AG10803 (cell line): ENCODE measurements at places on chromosomes 6 and 20.

DNA sequence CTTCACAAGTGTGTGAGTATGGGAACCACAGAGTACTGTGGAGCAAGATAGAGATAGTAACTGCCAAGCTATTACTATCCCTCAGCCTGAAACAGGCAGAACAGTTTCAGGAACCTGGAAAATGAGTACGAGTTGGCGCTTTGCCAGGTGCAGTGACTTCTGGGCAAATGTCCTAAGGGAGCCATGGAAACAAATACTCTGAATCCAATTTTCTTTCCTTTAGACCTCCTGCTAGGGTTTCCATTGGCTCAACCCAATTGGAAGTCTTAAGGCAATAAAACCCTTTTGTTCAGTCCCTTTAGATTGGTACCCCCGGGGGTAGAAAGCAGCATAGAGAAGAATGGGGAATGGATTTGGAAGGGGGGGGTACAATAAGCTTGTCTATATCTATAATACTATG lies 205.0 kb upstream of the EPHA7 start:
- no peak for DNase-seq

- DNase-seq = peak; percentile 76
These were observed 21.0 kb upstream of the RIN2 start for GRCh38 chr20:19737025-19737424.

DNA sequence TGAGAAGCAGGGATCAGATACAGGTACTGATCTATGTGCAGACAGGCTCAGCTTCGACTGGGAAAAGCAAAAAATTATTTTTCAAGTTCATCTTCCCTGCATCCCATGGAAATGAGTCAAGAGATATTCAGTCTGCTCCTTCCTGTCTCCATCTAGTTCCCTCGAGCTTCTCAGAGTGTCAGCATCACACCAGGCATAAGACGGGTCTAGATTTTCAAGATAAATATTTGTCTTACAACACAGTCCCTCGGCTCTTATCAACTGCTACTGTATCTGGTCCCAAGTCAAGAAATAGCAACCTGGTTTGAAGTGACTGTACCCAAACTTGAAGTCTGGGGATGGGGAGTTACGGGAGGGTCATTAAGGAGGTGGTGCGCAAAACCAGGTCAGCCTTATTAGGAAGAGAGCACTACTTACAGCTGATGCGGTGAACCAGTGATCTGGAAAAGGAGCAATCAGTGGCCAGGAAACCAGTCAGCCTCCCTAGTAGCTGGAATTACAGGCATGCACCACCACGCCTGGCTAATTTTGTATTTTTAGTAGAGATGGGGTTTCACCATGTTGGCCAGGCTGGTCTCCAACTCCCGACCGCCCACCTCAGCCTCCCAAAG lies 29.7 kb downstream of the ZMYND8 start:
- peak; percentile 36 for DNase-seq

DNA sequence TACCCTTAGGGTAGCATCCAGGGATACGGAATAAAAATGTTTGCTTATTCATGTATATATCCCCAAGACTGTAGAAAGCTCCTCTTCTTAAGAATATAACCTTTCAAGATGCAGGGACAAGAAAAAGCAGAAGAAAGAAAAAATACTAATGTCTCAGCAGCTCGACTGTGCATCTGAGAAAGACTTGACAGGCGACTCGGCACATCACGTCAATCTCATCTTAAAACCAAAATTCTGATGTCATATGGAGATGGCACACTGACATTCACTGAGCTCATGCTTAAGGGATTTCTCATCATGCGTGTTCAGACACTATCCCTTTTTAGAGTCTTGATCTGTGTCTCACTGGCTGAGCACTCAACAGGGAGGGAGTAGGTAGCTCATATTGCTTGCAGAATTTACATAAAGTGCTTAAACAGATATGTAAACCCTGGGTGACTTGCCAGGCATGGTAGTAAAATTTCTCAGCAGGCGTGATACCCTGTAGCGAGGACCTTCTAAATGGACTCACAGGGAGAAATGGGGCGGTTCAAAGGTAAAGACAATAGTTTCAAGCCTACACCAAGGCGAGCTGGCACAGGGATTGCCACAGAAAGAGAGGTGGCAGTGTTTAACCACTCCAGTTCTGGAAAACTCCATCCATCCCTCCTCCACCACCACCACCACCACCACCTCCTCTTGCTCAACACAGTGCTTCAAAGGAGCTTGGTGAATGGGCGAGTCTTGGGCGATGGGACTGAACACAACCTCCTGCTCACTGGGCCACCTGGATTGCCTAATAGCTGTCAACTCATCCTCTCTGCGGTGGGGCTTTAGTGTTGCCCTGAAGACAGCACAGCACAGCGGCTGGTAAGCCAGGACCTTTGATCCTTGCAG lies 330.5 kb downstream of the TFAP2A start:
- no peak for DNase-seq

DNA sequence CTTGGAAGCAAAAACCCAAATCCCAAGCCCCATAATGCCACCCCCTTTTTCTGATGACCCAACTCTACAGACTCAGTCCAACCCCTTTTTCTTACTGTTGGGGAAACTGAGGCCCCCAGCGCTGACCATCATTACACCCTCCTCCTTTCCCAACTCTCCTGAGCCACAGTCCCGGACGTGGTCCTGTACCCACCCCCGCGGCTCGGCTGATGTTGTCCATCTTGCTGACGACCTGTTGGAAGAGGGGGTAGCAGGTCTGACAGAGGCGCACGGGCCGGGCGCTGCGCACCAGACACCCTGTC lies 533 bp downstream of the OSTM1 start:
- no peak for DNase-seq

DNA sequence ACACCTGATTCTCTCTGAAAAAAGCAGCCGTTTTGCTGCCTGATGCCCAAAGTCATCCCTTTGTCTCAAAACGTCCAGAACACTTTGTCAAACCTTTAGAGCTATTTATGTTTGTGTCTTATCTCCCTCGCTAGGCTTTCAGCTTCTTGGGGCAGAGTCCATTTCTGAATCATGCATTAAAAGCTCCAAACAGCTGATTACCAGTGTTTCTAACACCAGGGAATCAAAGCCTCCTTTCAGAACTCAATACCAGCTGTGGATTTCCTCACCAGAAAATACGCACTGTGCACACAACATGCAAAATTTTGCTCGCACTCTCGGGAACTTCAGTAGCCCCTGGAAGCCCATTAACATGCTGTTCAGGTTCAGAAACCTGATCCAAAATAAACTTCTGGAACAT lies 333.3 kb downstream of the HACE1 start:
- no peak for DNase-seq

- DNase-seq = peak; percentile 62
These were observed 205.3 kb downstream of the EYA2 start for GRCh38 chr20:47099825-47100441.

- no peak for DNase-seq
These were observed 361.0 kb downstream of the CD83 start for GRCh38 chr6:14478381-14479225.

DNA sequence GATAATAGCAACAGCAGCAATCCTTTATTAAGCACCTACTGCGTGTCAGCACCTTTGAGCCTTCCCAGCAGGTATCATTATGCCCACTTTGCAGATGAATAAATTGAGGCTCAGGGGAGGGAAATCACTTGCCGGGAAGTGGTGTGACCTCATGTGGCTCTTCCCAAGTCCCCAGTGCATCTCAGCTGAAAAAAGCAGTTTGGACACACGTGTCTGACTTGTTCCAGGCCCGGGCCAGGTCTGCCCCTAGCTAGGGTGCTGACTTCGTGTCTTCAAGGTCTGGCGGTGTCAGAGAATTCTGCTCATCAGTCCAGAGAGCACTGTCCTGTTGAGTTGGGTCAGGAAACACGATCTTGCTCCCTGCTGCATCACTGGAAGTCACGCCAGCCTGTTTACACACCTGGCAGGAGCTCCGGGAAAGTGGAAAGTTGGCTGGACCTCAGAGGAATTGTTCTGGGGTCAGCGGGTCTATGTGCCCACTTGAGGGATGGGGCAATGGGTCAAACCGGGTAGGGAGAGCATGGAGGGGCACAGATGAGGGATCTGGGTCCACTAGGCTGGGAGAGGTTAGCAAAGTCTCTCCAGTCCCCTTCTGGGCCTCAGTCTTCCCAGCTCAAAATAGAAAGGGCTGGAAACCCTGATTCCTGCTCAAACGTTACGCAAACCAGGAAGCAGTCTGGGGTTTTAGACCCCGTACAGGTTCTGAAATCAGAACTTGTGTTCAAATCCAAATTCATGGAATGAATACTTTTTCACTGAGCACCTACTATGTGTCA lies 10.5 kb downstream of the SLC13A3 start:
- DNase-seq = no peak

- DNase-seq = no peak
These were observed 5.9 kb upstream of the PLCB1 start for GRCh38 chr20:8126181-8126580.

- peak; percentile 72 for DNase-seq
These were observed 41.0 kb downstream of the SLC9A8 start for GRCh38 chr20:49853640-49854039.

DNA sequence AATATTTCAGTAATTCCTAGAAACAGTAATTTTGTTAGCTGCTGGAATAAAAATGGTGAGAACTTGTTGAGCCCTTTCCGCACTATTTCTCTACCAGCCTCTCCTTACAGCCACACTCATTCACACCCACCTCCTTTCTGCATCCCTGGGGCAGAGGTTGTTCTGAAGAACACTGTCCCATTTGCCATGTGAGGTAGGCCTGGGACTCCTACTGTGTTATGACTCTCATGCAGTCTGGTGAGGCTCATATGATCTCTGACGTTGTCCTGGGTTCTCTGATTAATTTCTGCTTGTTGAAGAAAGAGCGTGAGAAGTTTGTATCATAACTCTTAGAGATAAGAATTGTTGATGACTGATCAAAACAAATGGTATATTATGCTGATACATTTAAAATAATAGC lies 4.1 kb upstream of the KCNQ5 start:
- DNase-seq = no peak

GRCh38 chr6:119683031-119683430 lies 333.5 kb upstream of the MAN1A1 start:
- no peak for DNase-seq

- DNase-seq = no peak
These were observed 124.3 kb downstream of the ARID1B start for GRCh38 chr6:156901309-156902019.

DNA sequence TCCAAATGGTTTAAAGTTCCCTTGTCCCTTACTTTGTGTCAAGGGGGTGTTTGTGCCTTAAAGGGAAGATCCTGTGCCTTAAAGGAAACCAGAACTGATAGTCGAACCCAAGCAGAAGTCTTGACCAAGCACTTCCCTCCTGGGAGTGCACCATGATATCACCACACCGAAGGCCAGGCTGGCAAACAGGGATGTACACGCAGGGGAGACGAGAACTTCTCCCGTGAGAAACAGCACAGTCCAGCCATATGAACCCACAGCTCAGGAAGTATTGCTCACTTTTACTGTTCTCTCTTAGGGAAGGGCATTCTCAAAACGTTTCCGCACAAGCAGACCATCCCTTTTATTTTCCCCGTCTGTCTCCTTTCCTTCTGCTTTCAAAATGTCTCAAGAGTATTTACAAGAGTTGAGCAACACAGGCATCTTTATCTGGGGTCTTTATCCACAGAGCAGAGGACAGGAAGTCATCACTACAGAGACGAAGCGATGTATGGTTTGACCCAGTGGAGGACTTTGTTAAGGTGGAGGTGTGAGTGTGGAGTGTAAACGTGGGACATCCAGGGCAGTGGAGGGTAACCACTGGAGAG lies 12.8 kb upstream of the SERPINB1 start:
- DNase-seq = peak; percentile 32

DNA sequence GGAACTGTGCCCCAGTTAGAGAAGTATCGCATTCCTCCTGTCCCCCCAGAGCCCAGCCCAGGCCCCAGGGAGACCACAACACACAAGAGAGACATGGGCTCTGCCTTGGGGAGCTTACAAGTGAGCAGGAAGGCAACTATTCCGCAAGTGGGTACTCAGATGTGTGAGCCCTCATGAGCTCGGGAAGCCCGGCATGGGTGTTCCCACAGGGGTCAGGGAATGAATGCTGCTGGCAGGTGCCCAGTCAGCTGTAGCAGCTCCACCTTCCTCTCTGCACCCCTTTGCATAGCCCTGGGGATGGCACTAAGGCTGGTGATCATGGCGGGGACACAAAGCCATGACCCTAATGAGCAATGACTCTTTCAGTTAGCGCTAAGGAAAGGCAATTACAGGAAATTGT lies 194.1 kb downstream of the SYNDIG1 start:
- DNase-seq = no peak

GRCh38 chr6:167047554-167047953 lies 48.4 kb downstream of the CEP43 start:
- DNase-seq = no peak

DNA sequence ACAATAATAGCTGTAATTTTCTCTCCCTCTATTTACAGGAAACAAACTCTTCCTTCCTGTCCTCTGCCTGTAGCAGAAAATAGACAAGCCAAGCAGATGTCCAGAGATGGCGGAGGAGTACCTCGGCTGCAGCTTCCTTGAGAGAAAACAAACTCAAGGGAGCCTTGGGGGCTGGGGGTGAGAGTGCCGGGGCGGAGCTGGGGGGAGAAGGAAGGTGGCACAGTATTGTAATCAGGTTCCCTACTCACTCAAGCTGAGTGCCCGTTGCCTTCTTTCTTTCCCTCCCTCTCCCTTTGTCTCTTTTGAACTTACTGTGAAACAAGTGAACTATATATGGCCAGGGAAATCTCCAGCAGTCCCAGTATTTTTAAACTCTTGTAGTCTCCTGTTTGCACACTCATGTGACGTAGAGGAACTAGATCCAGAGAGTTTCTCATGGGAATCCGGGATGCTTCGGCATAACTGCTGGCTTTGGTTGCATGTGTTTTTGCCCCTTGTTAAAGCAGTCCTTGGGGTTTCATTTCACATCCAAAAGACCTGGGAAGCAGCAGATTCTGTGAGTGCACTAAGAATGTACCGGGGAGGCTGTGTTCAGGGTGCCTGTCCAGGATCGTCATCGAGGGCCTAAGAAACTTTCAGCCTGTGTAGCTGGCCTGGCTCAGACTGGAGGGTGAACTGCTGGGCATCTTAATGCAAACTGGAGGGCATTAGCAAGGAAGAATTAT lies 44.6 kb upstream of the HDDC2 start:
- no peak for DNase-seq

DNA sequence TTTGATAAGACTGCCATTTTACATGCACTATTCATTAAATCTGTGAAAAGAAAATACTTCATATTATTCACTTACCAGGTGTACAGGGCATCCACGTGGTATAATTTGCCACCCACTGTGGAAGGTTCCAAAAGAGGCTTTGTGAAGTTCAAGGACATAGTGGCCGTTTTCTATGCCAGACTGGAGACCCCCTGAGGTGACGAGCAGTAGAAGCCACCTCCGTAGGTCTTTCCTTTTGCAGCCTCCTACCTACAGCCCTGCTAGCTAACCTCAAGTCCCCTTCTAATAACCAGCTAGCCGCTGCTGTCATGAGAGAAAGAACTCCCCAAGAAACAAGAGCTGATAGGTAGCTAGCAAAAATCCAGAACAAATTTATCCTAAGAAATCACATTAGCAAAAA lies 110.5 kb downstream of the ARHGAP18 start:
- no peak for DNase-seq
